Activated CD8-positive, alpha-beta memory T cell treated with anti-CD3 and anti-CD28 coated beads for 1 hour (primary cell): ENCODE measurements at places on chromosomes 3 and 15.

DNA sequence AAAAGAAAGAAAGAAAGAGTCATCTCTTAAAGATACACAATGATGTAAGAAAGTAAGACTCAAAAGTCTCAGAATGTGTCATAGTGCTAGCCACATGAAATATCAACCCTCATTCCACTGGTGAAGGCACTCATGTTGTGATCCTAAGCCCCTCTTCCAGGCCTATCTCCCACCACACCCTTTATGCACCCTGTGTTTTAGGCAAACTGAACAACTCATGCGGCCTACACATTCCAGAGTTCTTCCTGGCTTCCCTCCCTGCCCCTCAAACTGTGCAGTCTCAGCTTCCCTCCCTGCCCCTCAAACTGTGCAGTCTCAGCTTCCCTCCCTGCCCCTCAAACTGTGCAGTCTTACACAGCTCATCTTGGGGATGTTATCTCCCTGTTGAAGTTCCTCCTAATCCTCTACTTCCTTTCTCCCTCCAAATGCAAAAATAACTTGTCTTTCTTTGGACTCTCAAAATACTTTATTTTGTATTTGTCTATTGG is 69.0 kb upstream of the FNDC3B start:
- no peak for DNase-seq

DNA sequence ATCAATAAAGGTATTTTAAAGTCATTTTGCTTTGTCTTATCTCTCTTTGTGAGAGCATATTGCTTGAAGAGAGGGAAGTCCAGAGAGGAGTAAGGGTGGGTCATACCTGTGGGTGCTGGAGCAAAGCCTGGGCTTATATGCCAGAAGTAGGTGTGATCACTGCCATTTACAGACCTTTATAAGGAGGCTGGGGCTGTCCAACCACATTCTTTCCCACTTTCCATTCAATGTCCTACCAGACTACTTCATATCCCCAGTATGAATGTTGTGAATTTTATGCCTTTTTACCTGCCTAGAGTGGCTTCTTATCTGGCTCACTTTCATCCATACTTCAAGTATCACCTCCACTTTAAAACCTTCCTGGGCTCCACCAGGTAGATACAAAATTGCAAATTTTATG is 39.4 kb upstream of the ST6GAL1 start:
- DNase-seq = no peak

DNA sequence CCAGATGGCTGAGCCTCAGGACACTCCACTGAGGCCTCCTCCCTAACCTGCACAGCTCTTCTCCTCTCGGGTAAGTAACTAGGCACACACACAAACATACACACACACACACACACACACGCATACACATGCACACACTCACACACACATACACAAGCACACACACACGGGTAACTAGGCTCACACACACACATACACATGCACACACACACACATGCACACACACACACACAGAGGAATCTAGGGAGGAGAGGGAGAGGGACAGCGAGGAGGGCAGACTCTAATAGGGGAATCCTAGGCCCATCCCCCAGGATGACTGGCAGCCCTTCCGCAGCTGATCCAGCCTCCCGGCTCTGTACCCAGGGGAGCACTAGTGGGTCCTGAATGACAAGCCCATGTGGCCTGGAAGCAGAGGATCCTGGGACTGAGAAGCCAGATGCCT is 177.4 kb upstream of the LINGO1 start:
- no peak for DNase-seq

DNA sequence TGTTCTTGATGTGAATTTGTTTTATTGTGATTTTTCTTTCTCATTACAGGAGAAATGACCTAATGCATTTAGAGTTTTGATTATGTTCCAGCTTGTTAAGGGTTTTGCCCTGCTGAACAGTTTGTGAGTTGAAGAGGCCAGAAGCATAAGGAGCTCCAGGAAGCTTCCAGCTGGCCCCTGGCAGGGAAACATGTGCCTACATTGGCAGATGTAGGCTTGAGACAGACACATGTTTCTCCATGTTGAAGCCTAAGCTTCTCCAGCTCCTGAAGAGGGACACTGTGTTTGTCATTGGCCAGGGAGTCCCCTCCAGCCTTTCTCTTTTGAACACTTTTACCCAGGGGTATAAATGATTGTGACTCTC is 88.4 kb downstream of the ASB7 start:
- DNase-seq = no peak

GRCh38 chr3:24410860-24411259 is 83.8 kb downstream of the THRB start:
- no peak for DNase-seq

GRCh38 chr3:165768680-165769079 is 68.5 kb downstream of the BCHE start:
- DNase-seq = no peak

DNA sequence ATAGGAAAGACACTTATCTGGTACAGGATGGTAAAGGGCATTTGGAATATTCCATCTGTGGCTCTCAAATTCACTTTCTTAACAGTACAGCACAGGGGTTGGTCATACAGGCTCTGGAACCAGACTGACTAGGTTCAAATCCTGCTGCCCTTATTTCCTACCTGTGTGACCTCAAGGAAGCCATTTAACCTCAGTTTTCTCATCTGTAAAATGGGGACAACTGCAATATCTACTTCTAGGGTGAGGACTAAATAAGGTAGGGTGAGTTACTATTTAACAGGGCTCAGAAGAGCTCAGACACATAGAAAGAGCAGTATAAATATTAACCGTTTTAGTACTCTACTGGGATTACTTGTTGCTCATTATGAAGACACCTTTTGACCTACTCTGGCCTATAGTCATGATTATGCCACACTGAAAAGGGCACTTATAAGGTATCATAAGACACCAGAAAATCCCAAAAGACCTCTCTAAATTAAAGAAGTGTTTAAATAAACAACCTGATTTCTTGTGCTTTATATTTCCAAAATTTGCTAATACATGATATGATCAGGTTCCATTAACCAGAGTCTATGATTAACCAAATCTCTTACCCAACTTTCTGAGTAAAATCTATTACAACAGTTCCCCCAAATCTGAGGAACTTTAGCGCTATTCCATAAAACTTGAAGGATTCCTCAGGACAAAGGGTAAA is 6.5 kb downstream of the RFTN1 start:
- DNase-seq = no peak

DNA sequence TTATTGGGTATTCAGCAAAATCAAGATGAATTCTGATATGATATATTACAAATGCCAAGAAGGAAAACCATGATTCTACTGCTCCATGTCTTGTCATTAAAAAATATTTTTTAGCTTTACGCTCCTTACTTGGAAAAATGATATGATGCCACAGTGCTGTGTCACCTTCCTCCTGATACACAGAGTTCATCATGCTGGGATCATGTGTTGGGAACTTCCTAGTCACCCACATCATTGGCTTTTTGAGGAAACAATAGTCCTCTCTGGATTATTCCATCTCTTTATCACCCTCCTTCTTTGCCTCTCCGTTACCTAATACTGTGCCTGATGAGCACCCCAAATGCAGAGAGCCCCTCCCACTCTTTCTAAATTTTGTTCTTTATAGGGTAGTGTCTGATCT is 94.3 kb upstream of the PFN2 start:
- DNase-seq = no peak

- DNase-seq = no peak
Observed at GRCh38 chr3:127988770-127989557, 63.3 kb upstream of the SEC61A1 start.

DNA sequence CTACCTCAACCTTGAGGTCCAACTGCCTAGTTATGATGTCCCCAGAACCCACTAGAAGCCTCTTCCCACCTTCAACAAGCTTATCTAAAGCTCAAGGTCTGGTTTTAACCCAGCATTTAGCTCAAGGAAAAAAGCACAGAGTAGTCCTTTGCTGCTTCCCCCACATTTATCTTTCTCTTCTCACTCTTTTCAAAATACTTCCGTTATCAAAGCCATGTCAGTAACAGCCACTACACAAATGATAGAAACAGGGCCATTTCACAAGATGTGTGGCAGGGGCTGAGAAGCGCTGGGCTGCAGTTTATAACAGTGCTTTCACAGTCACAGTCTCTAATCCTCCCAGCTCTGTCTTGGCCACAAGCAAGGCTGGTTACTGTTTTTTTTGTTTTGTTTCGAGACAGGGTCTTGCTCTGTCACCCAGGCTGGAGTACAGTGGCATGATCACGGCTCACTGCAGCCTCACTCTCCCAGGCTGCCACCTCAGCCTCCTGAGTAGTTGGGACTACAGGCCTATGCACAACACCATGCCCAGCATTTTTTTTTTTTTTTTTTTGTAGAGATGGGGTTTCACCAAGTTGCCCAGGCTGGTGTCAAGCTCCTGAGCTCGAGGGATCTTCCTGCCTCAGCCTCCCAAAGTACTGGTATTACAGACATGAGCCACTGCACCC is 218.8 kb downstream of the OSBPL10 start:
- no peak for DNase-seq

GRCh38 chr15:63939531-63940130 is 105.9 kb upstream of the HERC1 start:
- no peak for DNase-seq

DNA sequence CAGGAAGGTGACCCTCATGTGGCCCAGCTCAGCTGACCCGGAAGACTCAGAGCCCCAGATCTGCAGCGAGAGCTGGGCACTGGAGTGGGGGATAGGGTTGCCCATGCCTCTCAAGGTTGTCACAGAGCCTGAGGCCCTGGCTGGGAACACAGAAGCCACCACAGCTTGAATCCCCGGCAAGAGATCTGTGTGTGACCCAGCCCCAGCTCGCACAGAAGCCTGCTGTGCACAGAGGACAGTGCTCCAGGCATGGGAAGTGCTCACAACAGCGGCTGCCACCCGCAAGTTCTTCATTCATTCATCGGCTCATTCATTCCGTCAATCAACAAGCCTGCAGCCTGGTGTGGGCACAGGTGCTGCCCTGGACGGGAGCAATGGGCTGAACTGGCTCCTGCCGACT is 36.4 kb downstream of the DNAJB8 start:
- no peak for DNase-seq

DNA sequence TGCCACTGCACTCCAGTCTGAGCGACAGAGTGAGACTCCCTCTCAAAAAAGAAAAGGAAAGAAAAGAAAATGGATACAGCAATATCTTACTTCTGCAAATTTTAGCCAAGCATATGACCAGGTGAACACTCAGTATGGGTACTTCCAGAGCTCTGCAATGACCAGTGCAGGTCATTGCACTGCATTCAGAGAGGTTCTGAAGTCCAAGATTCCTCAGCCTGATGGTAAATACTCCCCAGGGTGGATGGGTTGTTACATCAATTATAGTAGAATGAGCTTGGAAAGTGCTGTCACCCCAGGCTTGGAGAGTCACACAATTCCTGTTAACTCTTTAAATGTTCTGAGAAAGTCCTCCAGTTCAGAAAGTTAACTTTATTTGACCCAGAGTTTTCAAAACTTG is 103.7 kb downstream of the RPLP1 start:
- no peak for DNase-seq

GRCh38 chr3:12232785-12233300 is 56.0 kb upstream of the PPARG start:
- no peak for DNase-seq
